Activated naive CD4-positive, alpha-beta T cell (primary cell): ENCODE measurements at places on chromosomes 3 and 15.

GRCh38 chr3:127684871-127685707 is 12.3 kb downstream of the ABTB1 start:
- DNase-seq: no peak

GRCh38 chr3:39980781-39981180 is 171.4 kb downstream of the MYRIP start:
- DNase-seq: no peak

DNA sequence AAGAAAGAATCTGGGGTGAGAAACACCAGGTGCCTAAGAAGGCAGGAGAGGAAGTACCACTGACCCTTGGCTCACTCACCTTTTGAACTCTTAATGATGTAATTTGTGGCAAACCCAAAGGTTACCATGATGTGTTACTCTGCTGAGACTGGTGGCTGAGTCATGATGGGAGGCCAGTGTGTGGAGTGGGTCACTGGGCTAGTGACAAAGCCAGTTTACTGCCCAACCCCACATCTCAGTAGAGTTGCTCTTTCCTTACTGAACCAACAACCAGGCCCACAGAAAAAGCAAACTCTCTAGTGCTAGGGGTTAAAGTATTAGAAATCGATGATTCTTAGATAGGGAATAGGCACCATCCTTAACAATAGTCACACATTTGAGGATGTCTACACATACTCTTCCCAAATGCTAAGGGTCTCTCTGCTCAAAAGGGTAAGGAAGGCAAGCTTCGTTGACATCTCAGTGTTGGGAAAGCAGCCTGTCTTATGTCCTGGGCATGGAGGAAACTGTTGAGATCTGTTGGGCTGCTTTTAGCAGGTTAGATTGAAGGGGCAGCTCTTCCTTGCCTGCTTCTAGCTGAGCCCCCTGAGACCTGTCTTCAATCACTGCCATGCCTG is 3.1 kb downstream of the RBP2 start:
- DNase-seq: no peak

DNA sequence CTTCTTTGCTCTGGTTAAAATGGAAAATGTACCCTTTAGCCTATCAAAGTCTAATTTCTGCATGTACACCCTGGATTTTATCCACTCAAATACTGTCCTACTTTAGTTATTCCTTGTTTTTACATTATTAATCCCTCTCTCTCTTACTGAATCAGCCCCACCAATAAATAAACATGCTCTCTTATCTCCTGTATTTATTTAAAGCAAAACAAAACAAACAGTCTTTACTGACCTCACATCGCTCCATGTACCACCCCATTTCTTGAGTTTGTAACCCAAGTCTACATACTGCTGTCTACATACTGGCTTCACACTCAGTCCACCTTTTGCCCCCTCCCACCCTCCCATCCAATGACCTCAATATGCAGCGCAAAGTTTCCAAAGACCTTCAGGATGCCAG is 113.3 kb upstream of the RORA start:
- DNase-seq: no peak

DNA sequence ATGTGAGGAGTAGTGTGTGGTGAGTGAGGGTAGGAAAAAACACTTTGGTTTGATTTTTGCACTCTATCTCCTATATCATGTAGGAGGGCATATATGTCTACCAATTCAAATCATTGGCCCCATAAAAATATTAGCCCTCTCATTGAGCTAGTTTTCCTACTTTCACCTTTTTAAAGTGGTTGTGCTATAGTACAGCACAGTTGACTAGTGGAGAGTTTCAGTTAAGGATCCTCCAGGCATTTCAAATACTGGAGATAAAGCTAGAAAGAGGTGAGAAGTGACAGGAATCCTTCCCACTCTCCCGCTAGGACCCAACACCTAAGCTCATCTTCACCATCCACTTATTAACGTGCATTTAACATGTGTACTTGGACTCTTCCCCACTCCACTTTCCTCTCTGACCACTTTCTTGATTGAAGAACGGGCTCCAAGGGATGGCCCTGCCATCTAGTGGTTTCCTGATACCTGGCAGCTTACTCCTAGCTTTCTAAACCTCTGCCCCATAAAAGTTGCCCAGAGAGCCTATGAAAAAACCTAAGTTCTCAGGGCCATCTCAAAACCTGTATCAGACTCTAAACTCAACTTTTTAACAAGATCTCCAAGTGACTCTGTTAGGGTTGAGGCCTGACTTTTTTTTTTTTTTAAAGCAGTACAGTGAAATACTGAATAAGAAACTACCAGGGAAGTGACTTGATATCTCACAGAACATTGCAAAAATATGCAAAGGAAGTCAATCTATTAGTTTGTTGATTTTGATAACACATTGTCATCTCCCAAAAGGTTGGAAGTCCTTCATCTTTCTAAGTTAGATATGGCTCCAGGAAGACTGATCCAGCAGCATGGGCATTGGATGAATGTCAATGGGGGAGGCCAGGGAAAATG is 17.9 kb downstream of the IL12A start:
- no peak for DNase-seq

DNA sequence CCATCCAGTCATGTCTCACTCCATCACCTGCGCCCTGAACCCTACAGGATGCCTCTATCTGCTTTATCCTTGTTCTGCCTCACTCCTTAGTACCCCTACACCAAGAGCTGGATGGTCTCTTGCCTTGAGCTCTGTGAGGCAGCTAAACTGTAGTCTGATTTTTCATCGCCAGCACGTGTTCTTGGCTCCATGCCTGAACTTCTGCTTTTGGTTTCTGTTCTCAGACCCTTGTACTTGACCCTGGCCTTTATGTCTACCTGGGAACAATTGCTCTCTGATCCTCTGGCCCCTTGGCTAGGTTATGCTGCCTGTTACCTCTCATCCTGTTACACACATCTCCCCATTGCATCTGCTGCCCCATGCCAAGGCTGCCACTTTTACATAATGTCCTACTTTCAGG is 318.0 kb upstream of the LMCD1 start:
- DNase-seq: no peak

GRCh38 chr3:112611752-112612515 is 29.0 kb downstream of the CCDC80 start:
- DNase-seq: no peak

GRCh38 chr3:163056874-163057497 is 1560.4 kb downstream of the OTOL1 start:
- DNase-seq: no peak

- no peak for DNase-seq
Measured at GRCh38 chr3:52856666-52857065, 21.8 kb upstream of the MUSTN1 start.

- no peak for DNase-seq
Measured at GRCh38 chr15:58627701-58628100, 121.8 kb downstream of the ADAM10 start.

- DNase-seq: no peak
Measured at GRCh38 chr3:52671676-52672075, 14.0 kb downstream of the PBRM1 start.

- DNase-seq: no peak
Measured at GRCh38 chr15:79455361-79455760, 23.2 kb downstream of the MINAR1 start.

- no peak for DNase-seq
Measured at GRCh38 chr15:68546318-68546717, 32.5 kb upstream of the CORO2B start.

DNA sequence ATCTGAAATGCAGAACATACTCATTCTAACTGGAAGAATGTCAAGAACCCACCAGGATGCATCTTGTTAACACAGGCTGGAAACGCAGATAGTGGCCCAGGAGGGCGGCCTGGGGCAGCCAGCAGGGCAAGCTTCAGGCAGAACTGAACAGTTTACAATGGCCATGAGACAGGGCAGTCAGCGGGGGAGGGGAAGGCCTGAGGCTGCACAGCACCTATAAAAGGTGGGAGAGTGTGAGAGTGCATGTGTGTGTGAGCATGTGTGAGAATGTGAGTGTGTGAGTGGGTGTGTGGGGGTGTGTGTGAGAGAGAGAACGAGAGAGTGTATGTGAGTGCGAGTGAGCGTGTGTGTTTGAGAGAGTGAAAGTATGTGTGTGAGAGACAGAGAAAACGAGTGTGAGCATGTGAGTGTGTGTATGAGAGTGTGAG is 26.8 kb upstream of the SLCO2A1 start:
- no peak for DNase-seq

DNA sequence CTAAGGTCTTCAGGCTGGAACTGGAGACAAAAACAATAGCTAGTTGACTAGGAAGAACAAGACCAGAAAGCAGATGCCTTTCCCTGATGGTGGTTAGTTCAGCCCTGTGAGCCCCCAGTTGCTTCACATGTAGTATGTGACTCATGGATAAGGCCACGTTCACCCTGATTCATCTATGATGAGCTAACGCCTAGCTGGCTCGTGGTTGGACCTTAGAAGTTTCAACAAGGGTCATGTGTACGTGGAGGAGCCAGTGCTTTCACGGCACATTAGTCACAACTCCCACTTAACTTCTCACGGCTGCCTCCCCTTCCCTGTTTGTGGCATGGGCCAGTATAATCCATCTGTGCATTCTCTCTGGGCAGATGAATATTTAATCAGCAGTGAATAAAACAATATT is 20.6 kb downstream of the COL8A1 start:
- DNase-seq: no peak

DNA sequence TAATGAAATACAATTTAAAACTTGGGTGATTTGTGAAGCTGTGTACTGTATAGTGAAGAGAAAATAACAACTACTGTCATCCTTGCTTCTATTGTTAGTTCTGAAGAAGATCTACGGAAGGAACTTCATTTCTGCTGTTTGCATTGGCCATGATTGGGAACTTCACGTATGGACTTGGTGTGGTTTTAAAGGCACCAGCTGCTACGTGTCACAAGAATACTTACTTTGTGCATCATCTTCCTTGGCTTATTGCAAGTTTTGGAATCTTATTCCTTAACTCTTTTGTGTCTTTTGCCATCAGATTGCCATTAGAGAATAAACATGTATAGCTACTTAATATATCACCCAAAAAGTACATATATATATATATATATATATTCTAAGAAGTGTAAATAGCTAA is 75.0 kb upstream of the VEPH1 start:
- no peak for DNase-seq

DNA sequence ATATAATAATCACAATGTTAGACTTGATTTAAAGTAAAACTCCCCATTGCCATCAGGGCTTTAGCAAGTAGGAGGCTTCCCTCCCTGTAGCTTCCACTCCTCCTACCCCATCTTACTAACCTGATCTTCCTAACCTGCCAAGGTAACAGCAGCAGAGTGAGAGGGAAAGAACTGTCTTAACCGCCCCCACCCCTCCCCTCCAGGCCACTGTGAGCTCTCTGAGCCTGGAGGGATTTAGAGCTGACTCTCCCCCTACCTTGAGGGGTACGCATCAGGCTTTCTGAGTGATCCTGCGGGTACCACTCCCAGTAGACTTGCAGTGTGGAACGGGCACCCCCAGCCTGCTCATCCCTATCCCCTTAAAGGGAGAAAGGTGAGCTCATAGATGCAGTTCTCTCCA is 11.4 kb upstream of the PRSS50 start:
- no peak for DNase-seq

GRCh38 chr3:181707980-181708379 is 3.7 kb upstream of the SOX2 start:
- DNase-seq: no peak

DNA sequence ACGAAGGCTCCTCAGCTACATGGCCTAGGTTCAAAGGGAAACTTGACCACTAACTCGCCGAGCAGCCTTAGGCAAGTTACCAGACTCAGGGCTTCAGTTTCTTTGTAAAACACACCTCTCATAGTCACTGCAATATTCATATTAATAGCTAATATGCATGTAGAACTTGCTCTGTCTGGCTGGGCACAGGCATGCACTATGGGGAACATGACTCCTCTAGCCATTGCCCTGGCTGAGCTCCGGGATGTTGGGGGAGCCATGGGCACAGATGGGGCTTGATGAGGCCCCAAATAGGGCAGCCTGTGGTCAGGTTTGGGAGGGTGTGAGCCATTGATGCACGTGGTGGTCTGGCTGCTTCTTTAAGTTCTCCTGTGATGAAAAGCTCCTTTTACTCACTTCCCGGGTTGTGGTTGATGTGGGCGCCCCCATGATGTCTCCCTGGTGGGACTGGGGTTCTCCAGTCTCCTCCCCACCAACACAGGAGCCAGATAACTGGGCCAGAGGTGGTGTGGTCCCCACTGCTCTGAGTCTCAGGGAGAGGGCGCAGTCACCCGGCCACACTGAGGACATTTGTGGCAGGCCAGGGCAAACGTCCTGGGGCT is 29.4 kb upstream of the DUSP7 start:
- DNase-seq: no peak
